ENCODE measurements at places on chromosomes 13 and 19.

- no peak for DNase-seq
These were observed 70.4 kb downstream of the ARHGAP35 start for GRCh38 chr19:46931202-46931601.

DNA sequence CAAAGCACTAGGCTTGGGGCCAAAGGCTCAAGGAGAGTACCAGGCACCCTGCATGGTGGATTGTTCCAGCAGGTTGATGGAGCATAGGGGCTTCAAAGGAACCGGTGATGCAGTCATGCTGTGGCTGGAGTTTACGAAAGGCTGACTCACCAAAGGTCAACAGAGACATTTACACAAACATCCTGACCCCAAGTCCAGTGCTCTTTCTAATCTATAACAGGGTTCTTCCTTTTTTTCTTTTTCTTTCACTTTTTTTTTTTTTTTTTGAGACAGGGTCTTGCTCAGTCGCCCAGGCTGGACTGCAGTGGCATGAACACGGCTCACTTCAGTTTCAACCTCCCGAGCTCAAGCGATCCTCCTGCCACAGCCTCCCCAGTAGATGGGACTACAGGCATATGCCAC is 35.6 kb upstream of the TPTE2 start:
- DNase-seq = no peak

GRCh38 chr13:33401238-33401637 is 115.7 kb upstream of the STARD13 start:
- no peak for DNase-seq

- no peak for DNase-seq
These were observed 2.4 kb downstream of the CACNG8 start for GRCh38 chr19:53965091-53965490.

DNA sequence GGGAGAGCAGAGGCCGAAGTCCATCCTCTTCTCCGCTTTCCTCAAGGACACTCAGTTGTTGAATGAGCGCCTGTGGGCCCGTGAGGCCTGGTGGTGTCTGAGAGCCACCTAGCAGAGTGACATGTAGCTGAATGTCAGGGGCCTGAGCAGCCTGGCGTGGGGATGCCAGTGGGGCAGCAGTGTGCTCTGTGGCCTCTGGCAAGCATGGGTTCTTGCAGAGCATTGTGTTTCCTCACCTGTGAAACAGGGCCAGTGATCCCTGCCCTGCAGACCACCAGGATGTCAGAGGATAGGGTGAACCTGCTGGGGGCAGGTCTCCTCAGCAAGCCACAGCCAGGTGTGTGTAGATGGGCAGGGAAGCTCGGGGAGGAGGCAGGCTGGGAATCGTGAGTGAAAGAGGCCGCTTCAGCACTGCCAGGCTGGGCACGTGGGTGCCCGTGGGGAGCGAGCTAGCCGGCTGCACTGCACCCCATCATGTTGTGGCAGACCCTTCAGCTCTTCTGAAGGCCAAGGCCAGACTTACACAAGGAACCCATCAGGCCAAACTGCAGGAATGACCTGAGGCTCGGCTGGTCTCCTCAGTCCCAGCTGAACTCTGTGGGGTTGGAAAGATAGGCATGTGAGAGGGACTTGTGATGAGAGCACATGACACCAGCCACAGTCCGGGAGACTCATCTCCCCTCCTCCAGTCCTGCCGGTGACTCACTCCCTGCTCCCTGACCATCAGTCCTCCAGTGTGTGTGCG is 5.0 kb downstream of the PPP1R37 start:
- DNase-seq = no peak

- no peak for DNase-seq
These were observed 45.0 kb downstream of the SLC7A1 start for GRCh38 chr13:29550430-29550988.

DNA sequence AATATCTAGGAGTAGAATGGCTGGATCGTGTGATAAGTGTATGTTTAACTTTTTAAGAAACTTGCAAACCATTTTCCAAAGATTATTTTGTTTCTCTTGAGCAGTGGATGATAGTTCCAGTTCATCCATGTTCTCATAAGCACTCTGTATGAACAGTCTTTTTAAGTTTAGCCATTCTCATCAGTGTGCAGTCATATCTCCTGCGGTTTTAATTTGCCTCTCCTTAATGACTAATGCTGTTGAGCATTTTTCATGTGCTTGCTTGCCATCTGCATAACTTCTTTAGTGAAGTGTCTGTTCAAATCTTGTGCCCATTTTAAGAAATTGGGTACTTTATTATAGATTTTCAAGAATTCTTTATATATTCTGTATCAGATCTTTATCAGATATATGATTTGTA is 58.6 kb downstream of the WASF3 start:
- DNase-seq = no peak

DNA sequence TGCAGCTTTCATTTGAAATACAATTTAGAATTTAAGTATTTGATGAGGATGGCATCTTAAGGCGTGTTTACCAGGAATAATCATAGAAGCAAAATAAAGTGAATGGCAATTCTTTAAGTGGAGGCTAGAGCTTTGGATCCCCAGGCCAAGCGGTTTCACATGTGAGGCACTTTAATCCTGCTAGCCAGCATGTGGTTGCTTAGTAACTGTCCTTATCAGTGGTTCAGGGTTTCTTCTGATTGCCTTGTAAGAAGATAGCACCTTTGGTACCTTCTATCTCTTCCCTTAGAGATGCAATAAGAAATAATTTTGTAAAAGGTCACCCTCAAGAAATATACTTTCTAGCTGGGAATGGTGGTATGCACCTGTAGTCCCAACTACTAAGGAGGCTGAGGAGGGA is 38.9 kb upstream of the SERP2 start:
- DNase-seq = no peak

DNA sequence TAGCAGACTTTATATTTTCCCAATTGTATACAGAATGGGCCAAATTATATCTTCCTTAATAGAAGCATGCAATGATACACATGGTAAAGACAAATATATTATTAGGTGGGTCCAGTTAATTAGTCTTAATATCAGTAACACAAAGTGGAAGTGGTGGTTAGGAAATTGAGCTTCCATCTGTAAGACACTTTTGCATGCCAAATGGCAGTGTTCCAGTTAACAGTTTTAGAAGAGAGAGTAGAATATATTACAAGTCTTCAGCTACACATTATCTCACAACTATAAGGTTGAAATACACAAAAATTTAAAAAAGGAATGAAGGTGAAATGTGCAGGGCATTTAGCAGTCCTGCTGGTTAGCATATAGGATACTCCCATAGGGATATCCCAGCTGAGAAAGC is 536.5 kb downstream of the PCDH9 start:
- DNase-seq = no peak

- DNase-seq = no peak
These were observed 13.3 kb downstream of the ZSCAN18 start for GRCh38 chr19:58084596-58085347.

GRCh38 chr13:59409211-59409610 is 754.5 kb downstream of the DIAPH3 start:
- no peak for DNase-seq

DNA sequence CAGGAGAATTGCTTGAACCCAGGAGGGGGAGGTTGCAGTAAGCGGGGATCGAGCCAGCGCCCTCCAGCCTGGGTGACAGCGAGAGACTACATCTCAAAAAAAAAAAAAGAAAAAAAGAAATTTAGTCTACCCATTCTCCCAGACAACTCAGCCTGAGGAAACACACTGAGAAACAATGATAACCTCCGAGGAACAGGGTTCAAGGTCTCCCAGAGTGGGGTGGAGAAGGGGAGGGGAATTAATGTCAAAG is 1.4 kb upstream of the VASP start:
- no peak for DNase-seq

DNA sequence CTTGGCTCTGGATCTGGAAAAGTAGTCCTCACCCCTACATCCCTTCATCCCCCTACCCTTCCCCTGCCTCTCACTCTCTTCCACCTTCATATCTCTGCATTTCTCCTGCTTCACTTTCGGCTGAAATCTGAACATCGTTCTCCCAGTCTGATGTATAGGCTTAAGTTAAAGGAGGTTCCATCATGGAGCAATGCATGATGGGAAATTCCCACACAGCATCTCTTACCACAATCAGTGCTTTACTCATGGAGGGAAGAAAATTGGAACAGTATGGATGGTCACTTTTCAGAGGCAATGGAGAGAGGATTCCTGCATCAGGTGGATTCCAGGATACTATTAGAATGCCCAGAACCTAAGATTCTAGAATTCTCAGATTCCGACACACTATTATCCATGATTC is 6.1 kb upstream of the KLK8 start:
- no peak for DNase-seq
